ENCODE measurements at places on chromosomes 12 and 14.

GRCh38 chr12:30823156-30823699 is 68.5 kb upstream of the CAPRIN2 start:
- no peak for DNase-seq

GRCh38 chr12:63845726-63846125 is 1.2 kb downstream of the SRGAP1 start:
- DNase-seq = no peak

- DNase-seq = no peak
Measured at GRCh38 chr12:1147821-1148220, 156.8 kb downstream of the ERC1 start.

DNA sequence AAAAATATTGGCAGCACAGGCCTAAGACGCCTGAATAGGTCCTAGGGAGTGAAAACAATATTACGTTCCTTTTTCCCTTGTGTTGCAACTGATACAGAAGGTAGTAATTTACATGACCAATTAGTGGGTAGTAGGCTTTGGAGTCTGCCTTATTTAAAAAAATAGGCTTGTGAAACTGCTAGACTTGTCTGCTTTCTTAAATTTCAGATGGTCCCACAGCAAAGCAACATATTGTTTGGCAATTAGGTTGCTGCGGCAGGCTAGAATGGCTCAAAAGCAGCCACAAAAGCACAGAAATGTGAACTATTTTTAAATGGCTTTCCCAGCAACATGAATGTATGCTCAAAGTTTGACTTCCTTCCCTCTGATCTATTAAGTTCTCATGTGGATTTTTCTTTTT is 211.9 kb downstream of the TTC8 start:
- no peak for DNase-seq

GRCh38 chr12:45331552-45331951 is 115.7 kb downstream of the ANO6 start:
- DNase-seq = no peak

- DNase-seq = no peak
Measured at GRCh38 chr12:15253990-15254389, 32.8 kb upstream of the RERG start.

DNA sequence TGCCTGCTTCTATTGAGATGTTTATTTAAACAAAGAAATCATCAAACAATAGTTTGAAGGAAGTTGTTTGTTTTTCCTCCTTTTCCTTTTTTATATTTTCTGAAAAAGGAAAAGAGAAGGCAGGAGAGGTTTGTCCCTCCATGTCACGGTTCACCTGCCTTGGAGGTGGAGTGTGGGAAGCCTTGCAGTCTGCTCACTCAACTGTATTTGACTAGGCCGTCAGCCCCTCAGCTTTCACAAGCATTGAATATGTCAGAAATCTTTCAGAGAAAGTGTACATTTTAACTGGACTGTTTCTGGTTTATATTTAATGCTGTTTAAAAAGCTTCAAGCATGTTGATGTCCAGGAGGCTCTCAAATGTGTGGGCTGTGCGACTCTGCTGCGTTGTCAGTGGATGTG is 370.4 kb downstream of the NPAS3 start:
- no peak for DNase-seq

GRCh38 chr12:103840462-103840875 is 565 bp downstream of the NT5DC3 start:
- DNase-seq = no peak

DNA sequence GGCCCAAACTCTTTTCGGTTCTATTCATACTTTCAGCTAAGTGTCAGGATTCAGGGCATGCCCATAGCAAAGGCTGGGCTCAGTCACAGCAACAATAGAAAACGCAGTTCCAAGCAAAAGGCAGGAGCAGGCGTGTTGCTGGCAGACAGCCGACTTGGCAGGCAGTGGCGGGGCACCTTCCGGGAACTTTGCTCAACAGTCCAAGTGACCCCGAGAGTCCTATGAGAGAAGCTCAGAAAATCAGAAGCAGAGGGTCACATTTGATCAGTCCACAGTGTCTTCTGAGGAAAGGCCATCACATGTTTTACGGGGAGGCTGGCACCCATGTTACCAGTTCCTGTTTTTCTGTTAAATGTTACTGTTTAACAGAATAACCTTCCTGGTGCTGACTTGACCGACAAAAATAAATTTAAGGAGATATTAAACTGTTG is 115.0 kb downstream of the DACT1 start:
- DNase-seq = no peak

DNA sequence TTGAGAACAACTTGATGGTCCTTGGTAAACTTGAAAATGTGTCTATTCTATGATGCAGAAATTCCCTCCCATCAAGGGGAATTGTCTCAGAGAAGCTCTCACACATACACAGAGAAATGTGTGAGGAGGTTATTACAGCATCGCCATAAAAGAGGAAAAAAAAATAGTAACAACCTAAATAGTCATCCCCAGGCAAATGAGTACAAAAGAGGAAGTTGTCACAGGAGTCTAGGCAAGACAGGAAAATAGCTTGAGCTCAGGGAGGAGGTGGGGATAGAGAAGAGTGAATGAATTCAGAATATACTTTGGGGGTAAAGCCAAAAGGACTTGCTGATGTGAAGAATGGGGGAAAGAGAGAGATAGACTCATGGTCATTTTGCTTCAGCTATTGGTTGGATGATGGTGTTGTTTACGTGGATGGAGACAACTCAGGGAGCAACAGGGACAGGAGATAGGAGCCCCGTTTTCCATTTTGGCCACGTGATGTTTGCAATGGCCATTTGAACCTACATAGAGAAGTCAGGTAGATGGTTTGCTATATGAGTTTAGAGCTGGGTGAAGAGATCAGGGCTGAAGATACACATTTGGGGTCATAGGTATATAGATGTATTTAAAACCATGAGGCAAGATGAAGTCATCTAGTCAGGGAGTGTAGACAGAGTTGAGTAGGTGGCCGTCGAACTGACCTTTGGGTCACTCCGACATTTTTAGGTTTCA is 20.3 kb downstream of the LRRC74A start:
- DNase-seq = no peak

GRCh38 chr14:64935508-64935907 is 7.0 kb downstream of the GPX2 start:
- peak; percentile 37 for DNase-seq

GRCh38 chr12:115268451-115268850 is 584.5 kb upstream of the TBX3 start:
- no peak for DNase-seq

DNA sequence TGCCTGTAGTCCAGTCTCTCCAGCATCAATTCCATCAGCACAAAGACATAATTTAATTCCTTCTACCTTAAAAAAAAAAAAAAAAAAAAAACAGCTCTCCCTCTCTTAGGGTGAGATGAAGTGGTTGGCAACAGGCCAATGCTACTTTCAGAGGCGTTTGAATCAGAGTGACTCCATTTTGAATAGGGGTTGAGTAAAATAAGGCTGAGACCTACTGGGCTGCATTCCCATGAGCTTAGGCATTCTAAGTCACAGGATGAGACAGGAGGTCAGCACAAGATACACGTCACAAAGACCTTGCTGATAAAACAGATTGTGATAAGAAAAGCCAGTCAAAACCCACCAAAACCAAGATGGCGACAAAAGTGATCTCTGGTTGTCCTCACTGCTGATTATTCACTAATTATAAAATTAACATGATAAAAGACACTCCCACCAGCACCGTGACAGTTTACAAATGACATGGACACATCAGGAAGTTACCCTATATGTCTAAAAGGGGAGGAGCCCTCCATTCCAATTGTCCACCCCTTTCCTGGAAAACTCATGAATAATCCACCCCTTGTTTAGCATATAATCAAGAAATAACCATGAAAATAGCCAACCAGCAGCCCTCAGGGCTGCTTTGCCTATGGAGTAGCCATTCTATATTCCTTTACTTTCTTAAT is 6.9 kb upstream of the TCL1B start:
- DNase-seq = no peak

DNA sequence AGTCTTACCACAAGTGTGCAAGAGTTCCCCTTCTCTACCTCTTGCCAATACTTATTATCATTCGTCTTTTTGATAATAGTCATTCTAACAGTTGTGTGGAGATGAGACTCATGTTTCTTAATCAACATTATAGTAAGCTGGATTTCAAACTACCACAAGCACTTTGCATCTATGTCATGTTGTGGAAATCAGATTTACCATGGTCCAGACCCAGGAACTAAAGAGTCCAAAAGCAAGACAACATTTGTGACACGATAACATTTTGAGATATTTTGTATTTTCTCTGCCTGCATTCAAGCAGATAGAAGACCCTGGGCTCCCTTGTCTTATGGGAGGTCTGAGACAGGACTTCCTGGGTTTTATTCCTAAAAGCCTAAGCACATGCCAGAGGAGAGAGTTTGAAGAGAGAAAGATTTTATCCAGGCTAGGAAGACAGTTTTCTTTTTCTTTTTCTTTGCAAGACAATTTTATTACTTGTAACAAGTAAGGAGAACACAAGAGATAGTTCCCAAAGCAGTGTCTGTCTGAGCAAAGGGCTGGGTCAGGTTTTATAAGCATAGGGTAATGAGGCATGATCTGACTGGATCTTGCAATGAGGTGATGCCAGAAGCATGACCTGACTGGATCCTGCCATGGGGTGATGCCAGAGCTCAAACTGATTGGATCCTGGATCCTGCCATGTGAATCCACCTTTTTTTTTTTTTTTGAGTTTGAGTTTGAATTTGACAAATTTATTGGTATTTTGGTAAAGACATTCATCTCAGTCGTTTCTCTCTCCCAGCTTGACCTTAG is 180.5 kb upstream of the HMGA2 start:
- DNase-seq = no peak

DNA sequence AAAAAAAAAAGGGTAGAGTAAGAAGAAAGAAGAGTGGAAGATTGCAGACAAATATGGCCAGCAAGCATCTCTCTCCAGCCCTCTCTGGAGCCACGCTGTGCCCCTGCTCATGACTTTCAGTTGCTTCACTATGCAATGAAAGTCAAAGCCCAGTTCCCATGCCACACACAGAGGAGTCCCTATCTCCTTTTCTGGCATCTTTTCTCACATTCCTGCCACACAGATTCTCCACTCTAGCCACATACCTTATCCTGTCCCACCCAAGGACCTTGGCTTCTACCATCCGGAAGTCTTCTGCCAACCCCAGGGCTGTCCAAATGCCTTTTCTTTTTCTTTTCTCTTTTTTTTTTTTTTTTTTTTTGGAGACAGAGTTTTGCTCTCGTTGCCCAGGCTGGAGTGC is 39.3 kb upstream of the CAPRIN2 start:
- DNase-seq = no peak

Data from T-helper 2 cell (primary cell).